Fibroblast of the aortic adventitia (primary cell): ENCODE measurements at places on chromosomes 16 and 17. TPM values are rescaled to one million over a fixed set of nuclear protein-coding genes. Genes with fewer than 3 reads are reported as not detected.

Gene ARL4D
- total RNA-seq, result 22.2 and 70.8 TPM in 2 replicates

DNA sequence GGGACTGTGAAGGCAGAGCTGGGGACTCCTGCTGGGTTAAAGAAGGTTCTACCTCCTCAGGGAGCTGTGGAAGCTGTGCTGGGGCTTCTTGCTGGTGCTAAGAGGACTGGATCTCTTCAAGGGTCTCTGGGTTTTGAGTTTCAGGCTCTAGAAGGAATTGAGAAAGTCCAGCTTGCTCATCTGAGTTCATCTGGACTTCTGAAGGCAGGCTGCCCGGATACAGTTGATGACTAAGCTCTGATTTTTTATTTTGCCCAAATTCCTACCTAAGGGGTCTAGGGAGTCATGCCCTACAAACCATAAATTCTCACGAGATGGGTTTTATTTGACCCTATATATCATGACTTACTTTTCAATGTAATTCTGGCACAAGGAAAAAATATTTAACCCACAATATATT, 46.8 kb upstream of the TMEM97 start:
- DNase-seq, result peak; percentile 55

DNA sequence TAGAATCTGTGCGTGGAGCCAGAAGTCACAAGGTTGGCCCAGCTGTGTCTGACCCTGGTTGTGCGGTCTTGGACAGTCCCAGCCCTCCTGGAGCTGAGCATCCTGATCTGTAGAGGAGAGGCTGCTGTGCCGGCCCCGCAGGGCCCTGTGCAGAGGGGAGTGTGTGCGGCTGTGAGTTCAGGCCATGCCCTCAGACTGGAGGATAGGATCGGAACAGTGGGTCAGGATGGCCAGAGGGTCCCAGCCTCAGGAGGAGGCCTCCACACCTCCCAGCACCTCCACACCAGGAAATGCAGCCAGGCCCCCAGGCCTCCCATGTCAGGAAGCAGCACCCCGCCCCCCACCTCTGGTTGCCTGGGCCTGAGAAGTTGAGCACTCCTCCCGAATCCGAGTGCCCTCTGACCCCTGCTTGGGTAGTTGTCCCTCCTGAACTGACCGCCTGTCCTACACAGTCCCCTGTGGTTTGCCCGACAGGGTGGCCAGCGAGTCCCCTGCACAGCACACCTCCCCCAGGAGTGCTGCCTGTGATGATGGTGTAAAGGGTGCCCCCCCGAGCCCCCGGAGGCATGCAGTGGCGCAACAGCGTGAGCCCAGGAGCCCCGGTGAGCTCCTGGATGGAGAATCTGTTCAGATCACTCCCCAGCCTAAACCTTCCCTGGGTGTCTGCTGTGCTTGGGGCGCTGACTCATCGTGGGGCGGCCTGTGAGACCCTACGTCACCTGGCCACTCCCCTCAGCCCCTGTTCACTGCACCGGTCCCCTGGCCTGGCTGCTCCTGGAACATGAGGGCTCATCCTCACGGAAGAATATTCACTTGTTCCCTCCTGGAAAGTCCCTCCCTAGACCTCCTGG, 285.2 kb downstream of the SEC14L1 start:
- peak; percentile 72 for DNase-seq

DNA sequence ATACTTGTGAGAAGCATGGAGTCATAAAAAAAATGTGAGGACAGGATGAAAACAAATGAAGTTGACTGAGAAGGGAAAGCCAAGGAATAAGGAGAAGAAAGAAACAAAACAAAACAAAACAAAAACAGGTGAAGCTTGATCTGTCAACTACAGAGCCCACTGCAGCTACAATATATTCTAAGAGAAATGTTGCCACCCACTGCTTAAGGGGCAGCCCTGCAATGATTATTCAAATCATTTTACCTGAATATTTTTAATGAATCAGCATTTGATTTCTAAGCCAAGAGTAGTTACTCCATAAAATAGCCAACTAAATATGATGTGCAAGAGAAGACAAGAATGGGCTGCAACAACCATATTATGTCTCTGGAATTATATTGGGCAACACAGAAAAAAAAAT, 252.0 kb upstream of the KIF2B start:
- DNase-seq, result no peak
